ENCODE measurements at places on chromosomes 11 and 22.

DNA sequence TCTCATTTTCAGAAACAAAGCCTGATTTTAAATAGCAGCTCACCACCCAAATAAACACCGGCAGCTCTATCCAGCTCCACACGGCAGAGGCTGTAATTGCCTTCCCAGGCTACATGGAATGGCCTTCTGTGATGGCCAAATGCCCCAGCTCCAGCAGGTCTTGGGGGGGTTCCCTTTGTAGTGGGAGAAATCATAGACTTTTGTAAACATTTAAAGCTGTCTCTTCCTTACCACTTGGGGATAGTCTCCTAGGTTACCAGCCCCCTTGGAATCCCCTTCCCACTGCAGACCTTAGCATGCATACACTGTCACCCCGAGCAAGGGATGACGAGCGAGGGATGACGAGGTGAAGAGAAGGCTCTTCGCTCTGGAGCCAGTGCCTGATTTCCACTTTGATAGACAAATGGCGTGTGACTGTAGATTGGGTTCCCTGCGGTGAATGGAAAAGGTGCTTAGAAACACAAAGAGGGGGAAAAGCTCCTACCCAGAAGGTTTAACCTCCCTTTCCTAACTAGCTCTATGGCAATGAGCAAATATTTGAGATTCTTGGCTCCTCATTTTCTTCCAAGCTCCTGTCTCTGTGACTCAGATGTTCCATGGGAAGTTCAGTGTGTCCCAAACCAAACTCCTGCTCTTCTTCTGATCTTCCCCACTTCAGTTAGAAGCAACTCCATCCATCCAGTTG lies 108.0 kb upstream of the CADM1 start:
- no peak for DNase-seq

DNA sequence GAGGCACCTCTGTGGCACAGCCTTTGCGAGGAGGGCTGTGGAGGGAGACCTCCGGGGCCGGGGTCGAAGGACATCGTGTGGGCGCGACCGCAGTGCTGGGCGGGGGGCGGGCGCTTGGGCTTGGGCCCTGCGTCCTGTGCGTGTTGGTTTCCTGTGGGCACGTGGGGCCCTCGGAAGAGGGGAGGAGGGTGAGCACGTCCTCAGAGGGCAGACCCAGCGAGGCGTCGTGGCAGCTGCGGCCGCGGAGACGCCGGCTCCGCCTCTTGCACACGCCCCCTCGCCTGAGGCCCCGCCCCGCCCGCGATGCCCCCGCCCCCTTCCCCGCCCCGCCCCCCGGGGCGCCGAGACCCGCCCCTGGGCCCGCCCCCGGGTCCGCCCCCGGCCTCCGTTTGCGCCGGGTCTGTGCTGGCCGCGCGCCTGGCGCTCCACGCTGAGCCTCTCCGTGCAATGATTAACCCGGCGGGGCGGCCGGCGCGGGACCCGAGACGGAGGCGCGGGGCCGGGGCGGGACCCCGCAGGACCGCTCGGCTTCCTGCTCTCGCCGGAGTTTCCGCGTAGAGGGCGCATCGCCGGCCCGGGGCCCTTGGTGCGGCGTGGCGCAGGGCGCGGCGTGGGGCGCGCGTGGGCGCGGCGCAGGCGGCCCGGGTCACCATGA lies at the start of gene PRR5:
PRR5 (plus strand) TSS at position 381 of the 655 bp plus-strand sequence; CDS start at position 652, 271 bp downstream.
- peak; percentile 73 for DNase-seq

GRCh38 chr11:567011-567628 lies 6.3 kb downstream of the RASSF7 start:
- no peak for DNase-seq

- no peak for DNase-seq
Measured at GRCh38 chr22:23913306-23913660, 19.1 kb downstream of the MIF start.

GRCh38 chr11:64608636-64609035 lies 17.6 kb downstream of the SLC22A12 start:
- DNase-seq: no peak

- DNase-seq: no peak
Measured at GRCh38 chr11:69111624-69112542, 43.9 kb upstream of the SMIM38 start.

DNA sequence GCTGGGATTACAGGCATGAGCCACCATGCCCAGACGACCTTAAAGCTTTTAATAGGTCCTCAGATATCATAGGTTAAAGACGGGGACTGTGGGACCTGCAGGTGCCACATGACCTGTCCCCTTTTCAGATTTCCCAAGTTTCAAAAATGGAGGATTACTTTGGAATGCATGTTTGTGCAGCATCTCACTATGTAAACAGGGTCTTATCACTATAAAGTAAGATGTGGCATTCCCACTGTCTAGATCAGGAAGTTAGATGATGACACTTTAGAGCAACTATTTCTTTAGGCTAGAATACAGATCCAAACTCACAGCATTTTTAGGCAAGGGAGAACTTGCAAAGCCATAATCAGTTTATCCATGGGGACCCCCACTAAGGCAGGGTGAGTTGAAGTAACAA lies 92.8 kb downstream of the USP35 start:
- DNase-seq: no peak

GRCh38 chr11:46984987-46985386 lies 48.4 kb downstream of the CSTPP1 start:
- no peak for DNase-seq

GRCh38 chr11:83195649-83196048 lies 2.1 kb downstream of the ANKRD42 start:
- no peak for DNase-seq

GRCh38 chr22:33163815-33164214 lies 105.6 kb upstream of the SYN3 start:
- DNase-seq: no peak

GRCh38 chr11:92960886-92961285 lies 8.6 kb upstream of the MTNR1B start:
- no peak for DNase-seq

DNA sequence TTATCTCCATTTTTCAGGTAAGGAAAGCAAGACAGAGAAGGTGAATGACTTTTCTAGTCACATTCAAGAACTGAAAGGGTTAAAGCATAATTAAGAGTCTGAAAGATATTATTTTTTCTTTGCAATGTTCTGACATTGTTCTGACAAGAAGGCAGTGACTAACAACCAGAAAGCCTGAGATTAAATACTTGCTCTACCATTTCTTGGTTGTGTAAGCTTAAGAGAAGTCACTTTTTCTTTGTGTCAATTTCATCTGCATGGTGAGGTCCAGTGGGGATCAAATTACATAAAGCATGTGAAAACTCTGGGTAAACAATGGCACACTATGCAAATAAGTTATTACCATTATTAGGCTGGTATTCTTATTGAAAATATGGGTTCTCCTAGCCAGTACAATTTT lies 73.7 kb downstream of the PHF21A start:
- no peak for DNase-seq

- no peak for DNase-seq
Measured at GRCh38 chr11:31117038-31117437, 252.5 kb downstream of the DCDC1 start.

DNA sequence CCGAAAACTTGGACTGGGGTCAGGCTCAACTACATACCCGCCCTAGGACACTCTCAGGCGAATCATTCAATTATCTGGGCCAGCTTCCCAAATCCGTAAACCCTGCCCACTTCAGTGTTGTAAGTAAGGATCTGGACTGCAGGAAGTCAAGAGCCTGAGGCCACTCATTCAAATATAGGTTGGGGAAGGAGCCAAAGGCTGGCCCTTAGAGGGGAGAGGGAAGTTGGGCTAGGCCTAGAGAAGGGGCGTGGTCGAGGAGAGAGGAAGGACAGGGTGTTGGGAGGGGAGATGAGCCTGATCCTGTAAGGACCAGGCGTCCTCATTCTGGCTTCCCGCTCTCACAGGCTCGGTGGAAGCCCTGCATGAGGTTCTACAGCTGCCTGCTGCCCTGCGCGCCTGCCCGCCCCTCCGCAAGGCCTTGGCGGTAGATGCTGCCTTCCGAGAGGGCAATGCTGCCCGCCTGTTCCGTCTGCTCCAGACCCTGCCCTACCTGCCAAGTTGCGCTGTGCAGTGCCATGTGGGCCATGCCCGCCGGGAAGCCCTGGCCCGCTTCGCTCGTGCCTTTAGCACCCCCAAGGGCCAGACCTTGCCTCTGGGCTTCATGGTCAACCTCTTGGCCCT lies 3.0 kb downstream of the SAC3D1 start:
- DNase-seq: no peak
